ENCODE measurements at places on chromosomes 1 and 21. TPM values are rescaled to one million over a fixed set of nuclear protein-coding genes. Genes with fewer than 3 reads are reported as not detected.

The NR0B2 gene
- total RNA-seq: not detected

The SLC9C2 gene
- total RNA-seq: not detected

DNA sequence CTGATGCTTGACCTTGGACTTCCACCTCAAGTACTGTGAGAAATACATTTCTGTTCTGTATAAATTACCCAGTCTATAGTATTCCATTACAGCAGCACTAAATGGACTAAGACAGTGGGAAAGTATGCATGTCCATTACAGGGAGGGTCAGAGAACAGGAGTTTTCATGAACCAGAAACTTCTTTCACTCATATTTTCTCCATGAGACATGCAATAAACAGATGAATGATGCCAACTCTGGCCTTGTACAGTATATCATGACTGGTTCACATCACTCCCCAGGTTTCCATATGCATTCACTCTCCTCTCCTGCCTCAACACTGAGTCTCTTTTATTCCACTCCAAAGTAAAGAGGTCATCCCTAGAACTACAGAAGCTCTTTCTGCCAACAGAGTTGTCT lies 4.5 kb upstream of the IFI16 start:
- H3K36me3 ChIP-seq: no peaks in the 10 kb centered on the region
- no peaks in the 10 kb centered on the region for H3K27me3 ChIP-seq
- DNase-seq: no peak
- H3K27ac ChIP-seq: no peak overlapping the region
- H3K4me3 ChIP-seq: no peak overlapping the region
- H3K4me1 ChIP-seq: peaks cover 3% of the 10 kb centered on the region

DNA sequence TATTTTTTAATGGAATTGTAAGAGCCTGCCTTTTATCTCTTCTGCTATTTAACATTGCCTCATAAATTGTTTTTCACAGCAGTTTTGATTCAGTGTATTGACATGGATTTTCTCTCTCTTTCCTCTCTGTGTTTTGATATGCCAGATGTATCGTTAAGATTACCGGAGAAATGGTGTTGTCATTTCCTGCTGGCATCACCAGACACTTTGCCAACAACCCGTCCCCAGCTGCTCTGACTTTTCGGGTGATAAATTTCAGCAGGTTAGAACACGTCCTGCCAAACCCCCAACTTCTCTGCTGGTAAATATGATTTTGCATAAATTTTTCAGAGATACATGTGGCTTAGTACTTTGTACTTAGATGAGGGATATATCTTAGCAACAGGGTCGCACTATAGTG lies 23.1 kb upstream of the DYNLT5 start:
- no peak overlapping the region for H3K4me3 ChIP-seq
- peaks cover 4% of the 10 kb centered on the region for H3K36me3 ChIP-seq
- DNase-seq: no peak
- no peaks in the 10 kb centered on the region for H3K4me1 ChIP-seq
- H3K27me3 ChIP-seq: no peaks in the 10 kb centered on the region

DNA sequence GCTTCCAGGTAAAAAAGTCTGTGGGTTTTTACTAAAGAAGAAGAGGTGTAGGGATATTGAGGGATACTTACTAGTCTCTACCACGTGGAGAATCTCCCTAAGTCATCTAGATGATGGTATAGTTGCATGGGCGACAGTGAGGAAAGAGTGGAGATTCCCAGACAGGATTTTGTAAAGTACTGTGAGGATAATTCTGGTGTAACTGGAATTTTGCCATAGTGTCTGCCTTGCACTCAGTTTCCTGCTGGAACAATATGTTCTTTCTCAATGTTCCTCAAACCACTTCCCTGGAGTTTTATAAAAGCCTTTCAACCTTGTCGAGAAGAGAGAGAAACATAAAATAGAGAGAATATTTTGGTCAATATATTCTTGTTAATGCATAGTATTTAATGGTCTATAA lies 95.1 kb upstream of the WLS start:
- no peak overlapping the region for H3K4me3 ChIP-seq
- no peak overlapping the region for H3K27ac ChIP-seq
- no peak for DNase-seq
- H3K27me3 ChIP-seq: no peaks in the 10 kb centered on the region
- H3K36me3 ChIP-seq: no peaks in the 10 kb centered on the region
- no peaks in the 10 kb centered on the region for H3K4me1 ChIP-seq

DNA sequence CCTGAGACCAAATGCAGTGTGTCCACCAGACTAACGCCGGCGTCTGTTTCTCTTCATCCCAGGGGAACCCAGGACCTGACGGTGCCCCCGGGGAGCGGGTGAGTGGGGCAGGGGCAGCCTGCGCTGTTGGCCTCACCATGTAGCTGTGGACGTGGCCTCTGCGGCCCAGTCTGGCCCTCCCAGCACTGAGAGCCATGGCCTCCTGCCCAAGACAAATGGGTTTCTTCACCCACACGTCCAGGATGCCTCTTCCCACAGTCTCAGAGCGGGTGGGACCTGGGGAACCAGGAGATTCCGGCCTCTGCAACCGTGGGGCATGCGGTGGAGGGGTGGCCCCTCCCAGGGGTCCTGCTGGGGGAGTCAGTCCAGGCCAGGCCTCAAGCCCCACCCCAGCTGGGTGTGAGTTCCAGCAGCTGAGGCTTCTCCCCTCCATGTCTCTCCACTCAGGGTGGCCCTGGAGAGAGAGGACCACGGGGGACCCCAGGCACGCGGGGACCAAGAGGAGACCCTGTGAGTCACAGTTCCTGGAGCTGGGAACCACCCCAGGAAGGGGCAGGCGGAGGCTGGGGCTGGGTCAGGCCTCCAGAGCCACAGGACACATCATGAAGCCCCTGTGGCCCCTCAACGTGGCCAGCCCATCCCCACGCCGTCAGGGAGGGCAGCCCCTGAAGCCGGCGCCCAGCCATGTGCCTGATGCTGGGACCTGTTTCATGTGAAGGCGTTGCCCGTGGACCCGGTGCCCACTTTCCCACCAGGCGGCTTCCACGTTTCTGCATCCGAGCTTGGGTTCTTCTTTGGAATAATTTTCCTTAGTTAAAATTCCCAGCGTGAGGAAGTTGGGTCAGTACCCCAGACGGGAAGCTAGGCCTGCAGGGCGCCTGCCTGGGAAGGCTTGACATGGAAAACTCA lies 11.0 kb downstream of the COL6A1 start:
- H3K36me3 ChIP-seq: peaks cover 4% of the 10 kb centered on the region
- peak overlapping the region; percentile 9 for H3K27ac ChIP-seq
- no peaks in the 10 kb centered on the region for H3K27me3 ChIP-seq
- no peaks in the 10 kb centered on the region for H3K4me1 ChIP-seq
- H3K4me3 ChIP-seq: no peak overlapping the region

DNA sequence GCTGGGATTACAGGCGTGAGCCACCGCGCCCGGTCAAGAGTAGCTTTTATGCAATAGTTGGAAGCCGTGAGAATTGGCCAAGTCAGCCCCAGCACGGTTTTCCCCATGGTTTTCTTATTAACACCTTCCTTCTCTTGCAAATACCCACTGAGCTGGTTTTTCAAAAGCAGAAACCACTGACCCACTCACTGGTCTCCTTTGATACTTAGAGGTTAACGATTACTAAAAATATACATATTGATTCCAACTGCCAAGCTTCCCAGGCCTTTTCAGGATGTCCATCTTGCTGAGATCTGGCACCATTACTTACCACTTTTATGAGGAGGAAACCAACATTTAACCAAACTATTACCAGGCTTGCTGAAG lies 25.9 kb upstream of the TARDBP start:
- no peak overlapping the region for H3K27ac ChIP-seq
- no peaks in the 10 kb centered on the region for H3K4me1 ChIP-seq
- H3K4me3 ChIP-seq: no peak overlapping the region
- H3K36me3 ChIP-seq: no peaks in the 10 kb centered on the region

DNA sequence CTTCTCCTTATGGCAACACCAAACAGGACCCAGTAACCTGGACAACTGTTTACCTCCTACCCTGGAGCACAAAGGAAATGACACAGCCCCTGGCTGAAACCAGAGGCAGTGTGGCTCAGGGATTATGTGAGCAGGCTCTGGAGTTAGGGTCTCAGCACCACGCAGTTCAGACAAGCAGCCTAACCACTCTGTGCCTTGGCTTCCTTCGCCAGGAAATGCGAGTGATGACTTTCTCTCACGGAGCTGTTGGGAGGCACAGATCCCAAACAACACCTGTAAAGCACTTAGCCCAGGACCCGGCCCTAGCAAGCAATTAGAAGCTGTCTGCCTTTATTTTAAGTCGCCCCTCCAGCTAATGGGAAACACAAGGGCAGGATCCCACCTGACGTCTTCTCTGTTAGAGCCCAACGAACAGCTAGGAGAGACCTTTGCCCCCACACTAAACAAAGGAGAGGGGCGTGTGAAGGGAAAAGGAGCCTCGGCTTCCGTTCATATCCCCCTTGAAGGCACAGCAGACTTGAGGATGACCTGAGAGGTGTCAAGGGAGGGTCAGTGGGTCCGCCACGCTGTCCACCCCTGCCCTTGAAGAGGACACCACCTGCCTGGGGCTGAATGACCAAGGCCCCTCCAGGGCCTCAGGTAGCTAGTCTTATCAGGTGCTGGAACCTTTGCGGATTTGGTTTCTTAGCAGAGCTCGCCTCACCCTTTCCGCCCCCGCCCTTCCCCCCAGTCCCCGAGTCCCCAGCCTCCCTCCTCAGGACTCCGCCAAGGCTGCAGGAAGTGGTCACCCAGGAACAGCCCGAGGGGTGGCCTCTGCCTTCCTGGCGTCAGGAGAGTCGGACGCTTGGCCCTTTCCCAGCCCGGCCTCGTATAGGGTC lies 860 bp downstream of the TMEM63A start:
- H3K4me1 ChIP-seq: peaks cover 4% of the 10 kb centered on the region
- H3K4me3 ChIP-seq: peak overlapping the region; percentile 88

- no peaks in the 10 kb centered on the region for H3K36me3 ChIP-seq
- no peaks in the 10 kb centered on the region for H3K27me3 ChIP-seq
- no peak overlapping the region for H3K4me3 ChIP-seq
- no peaks in the 10 kb centered on the region for H3K4me1 ChIP-seq
- no peak for DNase-seq
Observed at GRCh38 chr1:190001187-190001586, 476.5 kb downstream of the BRINP3 start.

All from aorta (tissue), 5 donors.